ENCODE measurements at places on chromosomes 13 and 19.

DNA sequence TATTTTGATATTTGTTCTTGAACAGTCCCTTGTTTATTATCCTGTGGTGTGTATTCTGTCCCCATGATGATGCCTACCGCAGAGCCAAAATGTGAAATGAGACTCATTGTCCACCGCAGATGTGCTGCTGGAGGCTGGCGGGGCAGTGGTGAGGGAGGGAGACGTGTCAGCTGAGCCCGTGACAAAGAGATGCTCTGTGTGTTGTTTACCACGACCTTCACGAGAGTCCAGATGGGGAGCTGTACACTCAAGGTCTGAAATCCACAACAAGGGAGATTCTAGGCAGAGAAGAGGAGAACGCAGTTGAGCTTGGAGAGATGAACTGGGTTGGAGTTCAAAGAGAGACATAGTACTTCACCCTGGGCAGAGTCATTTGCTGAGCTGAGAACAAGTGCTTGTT, 20.8 kb upstream of the AMER2 start:
- DNase-seq = no peak

- peak; percentile 72 for DNase-seq
Measured at GRCh38 chr13:39952249-39953233, 297.1 kb downstream of the COG6 start.

GRCh38 chr13:75175575-75175974, 306.4 kb downstream of the TBC1D4 start:
- DNase-seq = no peak

DNA sequence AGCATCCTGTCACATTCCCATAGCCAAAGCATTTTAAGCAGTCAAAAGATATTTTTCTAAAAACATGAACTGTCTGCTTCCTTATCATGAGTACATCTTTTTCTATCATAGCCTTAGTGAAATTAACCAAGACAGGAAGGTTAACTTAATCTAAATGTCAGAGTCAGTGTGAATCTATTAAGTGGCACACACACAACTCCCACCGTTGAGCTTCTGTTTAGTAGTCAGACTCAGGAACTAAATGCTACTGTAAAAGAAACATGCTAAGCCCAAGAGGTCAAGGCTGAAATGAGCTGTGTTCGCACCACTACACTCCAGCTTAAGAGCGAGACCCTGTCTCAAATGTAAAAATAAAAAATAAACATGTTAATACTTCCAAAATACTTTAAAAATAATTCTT, 7.7 kb upstream of the POU4F1 start:
- no peak for DNase-seq

GRCh38 chr13:48154671-48155070, 59.8 kb upstream of the MED4 start:
- no peak for DNase-seq
